Cardiac septum (tissue), 1 donor: ENCODE measurements at places on chromosomes 6 and 20. TPM values are rescaled to one million over a fixed set of nuclear protein-coding genes. Genes with fewer than 3 reads are reported as not detected.

Gene SPATA25
- 3.3 TPM for total RNA-seq

- DNase-seq, result no peak
These were observed 32.8 kb downstream of the TCF15 start for GRCh38 chr20:577167-577791.

Gene SNPH
- 6.9 TPM for total RNA-seq

GRCh38 chr20:10218536-10219451 lies at the start of gene SNAP25:
SNAP25 (plus strand) TSS chr20:10218830; CDS start chr20:10275492, 56,662 bp downstream.
- no peak for DNase-seq

DNA sequence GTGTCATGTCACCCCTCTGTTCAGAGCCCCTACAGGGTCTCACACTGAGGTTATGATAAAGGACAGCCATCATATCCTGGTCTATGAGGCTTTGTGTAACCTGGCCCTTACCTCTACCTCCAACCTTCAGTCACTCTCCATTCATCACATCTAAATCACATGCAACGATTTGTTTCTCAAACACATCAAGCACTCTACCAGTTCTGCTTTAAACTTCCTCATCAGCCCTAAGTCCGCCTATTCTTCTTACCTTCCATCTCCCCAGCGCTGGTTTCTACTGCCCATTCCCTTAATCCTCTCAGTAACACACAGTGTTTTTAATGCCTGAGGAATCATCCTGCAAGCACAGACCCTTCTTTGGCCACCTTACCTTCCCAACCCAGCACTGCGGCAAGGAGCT lies 17.9 kb upstream of the BACH2 start:
- no peak for DNase-seq

Gene IPCEF1
- 5.0 TPM for total RNA-seq

Gene FAM217A
- total RNA-seq, result not detected

- no peak for DNase-seq
These were observed 32.3 kb downstream of the CNKSR3 start for GRCh38 chr6:154478021-154478700.

Gene MCHR2
- not detected for total RNA-seq

- no peak for DNase-seq
These were observed 6.7 kb downstream of the SDC4 start for GRCh38 chr20:45341579-45341938.

Gene SMOC2
- 37.2 TPM for total RNA-seq

DNA sequence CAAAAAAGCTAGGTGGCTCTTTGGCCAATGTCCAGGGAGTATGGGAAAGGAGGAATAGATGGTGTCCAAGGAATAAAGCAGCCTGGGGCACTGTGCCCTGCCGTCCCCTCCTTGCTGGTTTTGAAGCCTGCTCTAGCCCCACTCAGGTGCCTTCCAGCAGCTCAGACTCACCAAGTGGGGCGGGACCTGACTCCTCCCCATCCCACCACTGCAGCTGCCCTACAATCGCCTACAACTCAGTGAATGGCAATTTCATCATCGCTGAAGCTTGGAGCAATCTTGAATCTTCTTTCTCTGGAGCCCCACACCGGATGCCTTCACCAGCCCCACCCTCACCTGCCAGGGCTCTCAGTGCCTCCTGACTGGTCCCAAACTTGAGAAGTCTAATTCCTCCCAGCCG lies 56.4 kb upstream of the NXT1 start:
- DNase-seq, result peak; percentile 57

DNA sequence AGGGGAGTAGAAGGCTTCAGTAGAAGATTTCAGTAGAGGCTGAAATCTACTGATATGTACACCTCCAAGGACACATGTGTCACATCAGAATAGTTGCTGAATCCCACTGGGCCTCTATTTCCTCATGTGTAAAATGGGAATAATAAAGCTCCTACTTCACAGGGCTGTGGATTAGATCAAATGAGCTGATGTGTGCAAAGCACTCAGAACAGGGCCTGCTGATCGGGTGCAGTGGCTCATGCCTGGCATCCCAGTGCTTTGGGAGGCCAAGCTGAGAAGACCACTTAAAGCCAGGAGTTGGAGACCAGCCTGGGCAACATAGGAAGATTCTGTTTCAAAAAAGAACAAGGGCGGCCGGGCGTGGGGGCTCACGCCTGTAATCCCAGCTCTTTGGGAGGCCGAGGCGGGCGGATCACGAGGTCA lies 8.1 kb upstream of the AP5S1 start:
- DNase-seq, result no peak

DNA sequence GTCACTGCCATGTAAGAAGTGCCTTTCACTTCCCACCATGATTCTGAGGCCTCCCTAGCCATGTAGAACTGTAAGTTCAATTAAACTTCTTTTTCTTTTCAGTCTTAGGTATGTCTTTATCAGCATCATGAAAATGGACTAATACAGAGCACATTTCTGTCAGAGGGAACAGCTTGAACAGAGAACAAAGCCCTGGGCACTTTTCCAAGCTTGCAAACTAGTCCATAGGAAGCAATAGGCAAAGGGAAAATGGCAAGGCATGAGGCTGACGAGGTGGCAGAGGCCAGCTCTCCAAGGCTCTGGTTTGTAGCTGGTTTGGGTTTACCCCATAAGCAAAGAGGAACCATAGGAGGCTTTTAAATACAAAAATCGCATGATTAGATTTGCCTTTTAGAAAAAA lies 185.1 kb upstream of the HDDC2 start:
- DNase-seq, result no peak

DNA sequence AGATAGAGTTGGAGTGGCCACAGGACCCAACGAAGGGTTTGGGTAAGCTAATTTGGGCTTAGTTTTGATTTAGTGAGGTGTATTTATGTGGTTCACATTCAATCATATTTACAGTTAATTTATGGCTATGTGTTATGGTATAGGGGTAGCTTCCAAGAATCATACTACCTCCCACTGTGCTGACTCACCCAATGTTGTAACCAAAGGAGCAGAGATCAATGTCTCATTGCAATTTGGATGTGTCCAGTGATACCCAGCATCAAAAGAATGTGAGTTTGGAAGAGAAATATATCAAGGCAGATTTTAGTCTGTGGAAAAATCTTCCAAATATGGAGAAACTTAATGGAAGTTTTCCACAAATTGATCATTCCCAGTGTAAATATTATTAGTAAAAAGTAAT lies 25.3 kb upstream of the SMIM8 start:
- DNase-seq, result no peak

Gene LHFPL5
- total RNA-seq, result not detected

GRCh38 chr6:53623497-53623896 lies 42.1 kb downstream of the KLHL31 start:
- DNase-seq, result no peak

GRCh38 chr20:11585752-11586352 lies 331.8 kb upstream of the BTBD3 start:
- no peak for DNase-seq

Gene SSTR4
- not detected for total RNA-seq

DNA sequence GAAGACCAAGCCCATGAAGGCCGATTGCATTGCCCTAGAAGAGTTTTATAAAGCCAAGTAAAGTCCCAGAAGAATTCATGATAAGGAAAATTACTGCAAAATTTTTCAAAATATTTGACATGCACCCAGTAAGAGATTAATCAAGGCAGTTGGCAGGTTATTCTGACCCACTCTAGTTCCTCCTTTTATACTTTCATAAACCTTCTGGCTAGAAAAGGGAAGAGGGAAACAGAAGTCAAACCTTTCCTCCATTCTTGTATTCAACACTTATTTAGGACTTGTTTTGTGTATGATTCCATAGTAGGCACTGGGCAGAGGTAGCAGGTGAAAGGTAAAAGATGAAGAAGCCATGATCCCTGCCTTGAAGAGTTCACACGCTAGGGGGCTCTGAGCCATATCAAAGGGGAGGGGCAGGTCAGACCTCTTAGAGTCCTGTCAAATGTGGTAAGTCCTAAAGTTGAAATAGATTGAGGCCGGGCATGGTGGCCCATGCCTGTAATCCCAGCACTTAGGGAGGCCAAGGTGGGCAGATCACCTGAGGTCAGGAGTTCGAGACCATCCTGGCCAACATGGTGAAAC lies 85.4 kb downstream of the NDUFAF5 start:
- DNase-seq, result no peak

DNA sequence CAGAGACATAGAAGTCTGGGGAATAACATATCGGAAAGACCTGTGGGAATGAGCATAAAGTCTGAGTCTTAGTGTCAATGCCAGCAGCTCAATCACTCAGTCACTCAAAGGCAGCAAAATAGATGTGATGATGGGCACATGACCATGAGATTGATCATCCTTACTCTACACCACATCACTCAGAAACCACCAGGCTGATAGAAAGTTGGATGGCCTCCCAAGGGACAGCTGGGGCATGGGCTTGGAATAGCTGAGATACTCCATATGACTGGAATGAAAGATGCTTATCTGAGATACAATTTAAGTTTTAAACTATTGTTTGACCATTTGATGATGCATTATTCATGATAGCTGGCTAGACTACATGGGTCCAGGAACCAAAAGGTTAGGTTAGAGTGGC lies 80.9 kb upstream of the F13A1 start:
- DNase-seq, result no peak

DNA sequence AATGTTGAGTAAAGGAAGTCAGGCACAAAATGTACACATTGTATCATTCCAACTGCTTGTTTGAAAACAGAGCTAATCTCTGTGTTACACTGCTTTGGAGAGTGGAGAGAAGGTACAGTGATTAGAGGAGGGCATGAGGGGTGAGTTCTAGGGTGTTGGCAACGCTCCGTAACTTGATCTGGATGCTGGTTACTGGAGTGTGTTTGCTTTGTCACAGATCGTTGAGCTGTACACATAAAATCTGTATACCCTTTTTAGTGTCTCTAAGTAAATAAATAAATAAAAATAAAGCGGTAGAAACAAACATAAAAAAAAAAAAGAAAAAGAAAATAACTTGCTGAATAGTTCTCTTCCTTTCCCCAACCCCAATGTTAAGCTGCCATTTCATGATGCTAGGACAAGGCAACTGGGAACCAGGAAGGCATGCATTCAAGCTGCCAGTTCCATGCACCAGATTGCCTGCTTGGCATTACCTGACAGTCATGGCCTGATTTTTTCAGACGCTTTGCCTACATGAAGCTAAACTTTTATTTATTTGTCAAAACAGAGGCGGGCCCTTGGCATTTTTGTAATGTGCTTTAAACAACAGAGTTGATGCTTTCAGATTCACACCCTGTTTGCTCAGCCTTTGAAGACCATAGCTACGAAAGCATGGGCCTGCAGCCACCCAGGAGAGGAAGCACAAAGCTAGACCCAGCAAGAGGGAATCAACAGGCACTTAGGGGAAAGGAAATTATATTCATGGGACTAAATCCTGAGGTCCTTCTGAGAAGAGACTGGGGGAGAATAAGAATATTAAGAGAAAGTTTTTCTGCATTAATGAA lies 21.2 kb downstream of the TNFRSF21 start:
- DNase-seq, result no peak

GRCh38 chr6:16056263-16056870 lies 72.5 kb upstream of the MYLIP start:
- no peak for DNase-seq

GRCh38 chr20:19682249-19682648 lies 75.8 kb upstream of the RIN2 start:
- no peak for DNase-seq

- DNase-seq, result no peak
These were observed 276.0 kb downstream of the GJA1 start for GRCh38 chr6:121711472-121711871.

GRCh38 chr20:4736875-4737274 lies 15.2 kb downstream of the PRND start:
- no peak for DNase-seq

- DNase-seq, result no peak
These were observed 36.0 kb downstream of the PIM1 start for GRCh38 chr6:37205997-37206340.

DNA sequence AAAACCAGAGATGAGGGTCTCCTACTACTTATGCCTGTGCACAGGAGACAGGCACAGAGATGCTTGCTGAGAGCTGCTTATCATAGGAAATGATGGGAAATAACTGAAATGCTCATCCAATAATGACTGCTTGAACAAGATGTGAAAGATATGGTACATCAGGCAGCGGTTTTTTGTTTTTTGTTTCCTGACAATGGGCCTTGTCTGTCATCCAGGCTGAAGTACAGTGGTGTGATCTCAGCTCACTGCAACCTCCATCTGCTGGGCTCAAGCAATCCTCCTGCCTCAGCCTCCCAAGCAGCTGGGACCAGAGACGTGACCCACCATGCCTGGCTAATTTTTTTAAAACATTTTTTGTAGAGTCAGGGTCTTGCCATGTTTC lies 1.2 kb upstream of the RIPOR3 start:
- no peak for DNase-seq

Gene PROKR2
- total RNA-seq, result not detected

DNA sequence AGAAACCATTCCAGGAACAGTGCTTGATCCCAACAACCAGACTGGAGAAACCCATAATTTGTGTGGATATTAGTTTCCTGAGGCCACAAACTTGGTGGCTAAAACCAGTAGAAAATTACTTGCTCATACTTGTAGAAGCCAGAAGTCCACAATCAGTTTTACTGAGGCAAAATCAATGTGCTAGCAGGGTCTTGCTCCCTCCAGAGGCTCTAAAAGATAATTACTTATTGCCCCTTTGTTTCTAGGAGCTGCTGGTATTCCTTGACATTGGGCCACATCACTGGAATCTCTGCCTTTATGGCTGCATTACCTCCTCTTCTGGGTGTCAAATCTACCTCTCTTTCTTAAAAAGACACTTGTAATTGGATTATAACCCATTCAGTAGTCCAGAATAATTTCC lies 142.2 kb upstream of the SAMD5 start:
- DNase-seq, result no peak

Gene RSPO4
- not detected for total RNA-seq

- no peak for DNase-seq
These were observed 949.6 kb downstream of the TBC1D32 start for GRCh38 chr6:120384671-120385070.

DNA sequence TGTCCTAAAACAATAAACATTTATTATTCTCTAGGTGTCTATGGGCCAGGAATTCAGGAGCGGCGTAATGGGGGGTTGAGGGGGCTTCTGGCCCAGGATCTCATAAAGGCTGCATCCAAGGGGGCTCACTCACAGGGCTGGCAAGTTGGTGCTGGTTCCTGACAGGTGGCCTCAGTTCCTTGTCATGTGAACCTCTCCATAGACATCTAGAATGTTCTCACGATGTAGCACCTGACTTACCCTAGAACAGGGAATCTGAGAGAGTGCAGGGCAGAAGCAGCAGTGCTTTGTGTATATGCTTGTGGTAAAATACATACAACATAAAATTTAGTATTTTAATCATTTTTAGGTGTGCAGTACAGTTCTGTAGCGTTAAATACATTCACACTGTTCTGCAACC lies 57.1 kb downstream of the PHF20 start:
- DNase-seq, result no peak

Gene NOP56
- 62.2 TPM for total RNA-seq

Gene GATA5
- total RNA-seq, result 1.0 TPM

Gene SLC17A2
- total RNA-seq, result not detected

- no peak for DNase-seq
These were observed 143.1 kb downstream of the ADGRG6 start for GRCh38 chr6:142444881-142445301.
